ENCODE measurements at places on chromosomes 3 and 15.

- DNase-seq, result no peak
Measured at GRCh38 chr15:53982071-53982680, 3.9 kb downstream of the UNC13C start.

- DNase-seq, result no peak
Measured at GRCh38 chr15:78988361-78988911, 43.6 kb upstream of the CTSH start.

DNA sequence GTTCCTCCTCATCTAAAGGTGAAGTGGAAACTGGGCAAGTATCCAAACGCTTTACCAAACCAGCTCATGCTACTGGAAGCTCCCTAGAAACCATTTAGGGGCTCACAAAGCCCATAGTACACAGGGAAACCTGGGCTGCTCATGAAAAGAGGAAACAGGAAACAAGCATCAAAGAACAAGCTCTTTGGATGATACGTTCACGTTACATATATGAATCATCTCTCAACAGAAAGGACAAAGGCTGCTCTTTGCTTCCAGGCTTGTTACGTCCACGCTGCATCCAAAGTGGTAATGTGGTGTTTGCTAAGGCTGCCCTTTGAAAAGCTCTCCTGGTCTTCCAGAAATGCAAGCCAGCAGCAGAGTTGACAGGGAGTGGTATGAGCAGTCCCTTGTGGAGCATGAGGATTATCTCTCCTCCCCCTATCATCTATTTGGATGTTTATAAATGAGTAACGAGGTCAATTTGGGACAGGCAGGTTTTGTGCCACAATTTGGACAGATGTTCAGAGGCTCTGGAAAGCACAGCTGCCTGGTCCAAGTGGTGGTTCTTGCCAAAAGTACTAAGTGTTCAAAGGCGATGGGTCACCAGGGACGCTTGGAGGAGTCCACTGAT is 98.0 kb upstream of the RORA start:
- DNase-seq, result no peak

DNA sequence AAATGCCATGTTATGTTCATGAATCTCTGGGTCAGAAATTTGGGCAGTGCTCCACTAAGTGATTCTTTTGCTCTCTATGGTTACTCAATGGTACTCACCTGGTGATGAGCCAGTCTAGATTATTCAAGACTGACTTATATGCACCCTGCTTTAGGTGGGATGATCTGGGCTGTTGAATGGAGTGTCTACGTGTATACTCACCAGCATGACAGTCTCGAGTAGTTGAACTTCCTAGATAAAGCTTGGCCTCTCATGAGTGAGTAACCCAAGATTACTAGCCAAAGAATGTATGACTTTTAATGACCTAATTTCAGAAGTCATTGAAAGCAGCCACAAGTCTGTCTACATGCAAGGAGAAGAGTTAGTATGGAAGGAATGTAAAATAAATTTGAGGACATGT is 77.5 kb upstream of the CADM2 start:
- no peak for DNase-seq

DNA sequence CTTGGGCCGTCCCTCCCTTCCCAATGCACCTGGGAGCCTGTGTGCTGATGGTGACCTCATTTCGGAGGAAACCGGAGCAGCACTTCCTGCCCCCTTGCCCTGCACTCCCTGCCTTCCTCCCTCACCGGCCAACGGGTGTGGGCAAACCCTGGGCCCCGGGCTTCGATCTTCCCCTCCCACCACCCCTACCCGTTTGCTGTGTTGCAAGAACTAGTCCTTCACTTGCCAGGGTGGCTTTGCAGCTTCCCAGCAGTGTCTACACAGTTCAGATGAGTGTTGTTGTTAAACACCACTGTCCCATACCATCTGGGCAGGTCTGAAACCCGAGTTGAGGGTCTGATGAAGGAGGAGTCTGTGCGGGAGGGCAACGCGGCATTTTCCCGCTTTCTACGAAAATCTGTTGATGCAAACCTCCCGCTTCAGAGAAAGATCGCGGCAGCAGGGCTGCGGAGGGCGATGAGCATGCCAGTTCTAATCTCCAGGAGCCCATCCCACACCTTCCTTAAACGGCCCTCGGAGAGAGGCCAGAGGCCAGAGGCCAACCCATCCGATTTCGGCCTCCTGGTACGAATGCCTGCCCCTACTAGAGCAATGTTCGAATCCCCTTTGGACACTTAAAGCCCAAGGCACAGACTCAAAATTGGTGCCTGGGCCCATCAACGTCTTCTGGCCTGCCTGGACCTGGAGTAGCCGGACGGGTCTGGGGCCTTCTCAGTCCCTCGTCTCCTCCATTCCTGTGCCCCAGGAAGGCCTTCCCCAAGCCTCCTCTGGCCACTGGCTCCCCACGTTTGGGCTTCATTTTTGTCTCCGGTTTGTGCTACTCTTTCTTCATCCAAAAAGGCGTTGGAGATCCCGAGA is 35.7 kb upstream of the POLG start:
- DNase-seq, result no peak

GRCh38 chr3:119301662-119302061 is 7.5 kb downstream of the ARHGAP31 start:
- DNase-seq, result no peak

GRCh38 chr3:65483480-65483879 is 555.2 kb downstream of the MAGI1 start:
- DNase-seq, result no peak

DNA sequence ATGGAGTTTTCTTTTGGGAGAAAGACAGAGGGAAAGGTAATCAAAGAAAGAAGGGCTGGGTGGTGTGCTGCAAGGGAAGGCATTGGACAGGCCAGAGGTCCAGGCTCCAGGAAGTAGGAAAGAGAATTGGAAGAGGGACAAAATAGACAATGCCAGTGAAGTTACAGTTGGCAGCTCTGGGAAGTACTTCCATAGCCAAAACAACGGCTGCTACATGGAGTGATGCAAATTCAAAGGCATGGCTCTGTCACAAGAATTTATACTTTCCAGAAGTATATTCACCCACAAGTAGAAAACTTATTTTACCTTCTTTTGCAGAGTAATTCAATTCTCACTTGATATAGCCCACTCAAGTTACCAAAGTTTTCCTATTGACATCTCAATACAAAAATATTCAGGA is 191.5 kb downstream of the TNIK start:
- DNase-seq, result no peak

DNA sequence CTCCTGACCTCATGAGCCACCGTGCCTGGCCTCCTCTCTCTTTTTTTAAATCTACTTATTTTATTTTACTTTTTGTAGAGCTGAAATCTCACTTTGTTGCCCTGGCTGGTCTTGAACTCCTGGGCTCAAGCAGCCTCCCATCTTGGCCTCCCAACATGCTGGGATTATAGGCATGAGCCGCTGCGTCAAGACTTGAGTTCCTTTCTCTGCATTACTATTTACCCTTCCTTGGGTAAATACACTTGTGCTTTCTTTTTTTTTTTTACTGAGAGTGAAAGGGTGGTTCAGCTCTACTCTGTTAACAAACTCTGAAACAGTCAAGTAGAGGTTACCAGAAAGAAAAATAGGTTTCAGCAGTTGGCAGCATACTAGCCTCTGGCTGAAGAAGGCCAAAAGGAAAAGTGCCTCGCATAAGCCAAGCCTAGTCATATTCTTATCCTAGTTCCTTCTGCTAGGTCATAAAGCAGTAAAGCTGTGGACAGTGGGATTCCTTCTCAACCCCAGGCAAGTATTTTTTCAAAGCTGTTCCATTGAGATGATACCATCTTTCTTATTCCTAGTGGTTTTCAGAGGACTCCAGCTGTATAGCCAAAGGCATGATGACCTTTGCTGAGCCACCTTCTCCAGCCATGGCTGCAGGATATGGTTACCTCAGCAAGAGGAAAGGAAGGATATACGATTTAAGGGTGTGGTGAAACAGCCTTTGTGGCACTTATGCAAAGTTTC is 135.1 kb downstream of the RBPMS2 start:
- DNase-seq, result no peak

DNA sequence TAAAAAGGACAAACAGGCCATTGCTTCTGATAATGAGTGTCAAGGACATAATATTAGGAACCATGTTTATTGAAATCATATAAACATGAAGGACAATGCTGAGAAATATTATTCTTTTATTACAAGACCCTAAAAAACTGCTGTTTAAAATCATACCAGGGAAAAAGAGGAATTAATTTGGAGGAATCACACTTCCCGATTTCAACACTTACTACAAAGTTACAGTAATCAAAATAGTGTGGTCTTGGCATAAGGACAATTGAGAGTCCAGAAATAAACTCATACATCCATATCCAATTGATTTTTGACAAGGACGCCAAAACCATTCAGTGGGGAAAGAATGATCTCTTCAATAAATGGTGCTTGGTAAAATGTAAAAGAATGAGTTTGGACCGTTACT is 13.0 kb downstream of the CYP1A1 start:
- DNase-seq, result no peak

- DNase-seq, result no peak
Measured at GRCh38 chr3:25365636-25366035, 62.4 kb upstream of the RARB start.

All from activated effector memory CD4-positive, alpha-beta T cell treated with Interleukin-2 at 50 U/mL for 16 hours (primary cell).